Heart left ventricle (tissue), 16 donors: ENCODE measurements at places on chromosomes 5 and 9. TPM values are rescaled to one million over a fixed set of nuclear protein-coding genes. Genes with fewer than 3 reads are reported as not detected.

ZNF354C gene
- 3.5 TPM for total RNA-seq

SPINK13 gene
- total RNA-seq, result not detected

SLC34A3 gene
- not detected for total RNA-seq

SIT1 gene
- total RNA-seq, result not detected

PSD2 gene
- not detected for total RNA-seq
